ENCODE measurements at places on chromosomes 3 and 15.

DNA sequence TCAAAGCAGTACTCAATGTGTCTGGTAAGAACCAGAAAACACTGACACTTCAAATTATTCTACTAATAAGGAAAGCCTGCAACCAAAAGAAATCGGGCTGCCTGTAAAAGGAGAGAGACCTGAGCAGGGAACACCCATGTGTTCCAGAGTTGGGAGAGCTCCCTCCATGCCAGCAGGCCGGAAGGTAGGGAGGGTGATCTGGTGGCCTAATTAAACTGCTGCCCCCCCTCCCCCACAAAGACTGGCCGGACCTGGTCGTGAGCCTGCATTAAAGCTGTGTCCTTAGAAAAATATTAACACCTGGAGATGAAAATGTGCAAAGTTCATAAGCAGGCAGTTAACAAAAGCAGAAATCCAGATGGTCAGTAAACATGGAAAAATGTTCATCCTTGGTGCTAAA, 170.6 kb upstream of the BHLHE40 start:
- DNase-seq: no peak

DNA sequence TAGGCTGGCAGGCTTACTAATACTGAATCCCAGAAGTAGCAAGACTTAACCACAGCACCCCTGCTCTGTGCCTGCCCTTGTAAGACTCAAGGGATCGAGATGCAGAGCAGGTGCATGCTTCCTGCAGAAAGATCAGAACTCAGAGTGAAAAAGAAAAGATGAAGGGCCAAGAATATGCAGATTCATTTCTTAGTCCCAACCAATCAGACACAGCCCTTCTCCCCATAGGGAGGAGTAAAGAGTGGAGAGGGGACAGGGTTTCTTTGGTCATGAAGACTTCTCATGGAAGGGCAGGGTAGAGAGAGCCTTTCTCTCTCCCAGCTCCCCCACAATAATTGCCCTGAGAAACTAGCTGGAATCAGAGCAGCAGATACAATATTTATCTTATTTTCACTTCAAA, 105.6 kb upstream of the MB21D2 start:
- no peak for DNase-seq

DNA sequence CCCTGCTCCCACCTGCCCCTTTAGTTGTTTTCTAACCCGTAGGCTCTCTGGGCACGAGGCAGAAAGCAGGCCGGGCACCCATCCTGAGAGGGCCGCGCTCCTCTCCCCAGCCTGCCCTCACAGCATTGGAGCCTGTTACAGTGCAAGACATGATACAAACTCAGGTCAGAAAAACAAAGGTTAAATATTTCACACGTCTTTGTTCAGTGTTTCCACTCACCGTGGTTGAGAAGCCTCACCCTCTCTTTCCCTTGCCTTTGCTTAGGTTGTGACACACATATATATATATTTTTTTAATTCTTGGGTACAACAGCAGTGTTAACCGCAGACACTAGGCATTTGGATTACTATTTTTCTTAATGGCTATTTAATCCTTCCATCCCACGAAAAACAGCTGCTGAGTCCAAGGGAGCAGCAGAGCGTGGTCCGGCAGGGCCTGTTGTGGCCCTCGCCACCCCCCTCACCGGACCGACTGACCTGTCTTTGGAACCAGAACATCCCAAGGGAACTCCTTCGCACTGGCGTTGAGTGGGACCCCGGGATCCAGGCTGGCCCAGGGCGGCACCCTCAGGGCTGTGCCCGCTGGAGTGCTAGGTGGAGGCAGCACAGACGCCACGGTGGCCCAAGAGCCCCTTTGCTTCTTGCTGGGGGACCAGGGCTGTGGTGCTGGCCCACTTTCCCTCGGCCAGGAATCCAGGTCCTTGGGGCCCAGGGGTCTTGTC, 48.5 kb downstream of the PGPEP1L start:
- DNase-seq: no peak

DNA sequence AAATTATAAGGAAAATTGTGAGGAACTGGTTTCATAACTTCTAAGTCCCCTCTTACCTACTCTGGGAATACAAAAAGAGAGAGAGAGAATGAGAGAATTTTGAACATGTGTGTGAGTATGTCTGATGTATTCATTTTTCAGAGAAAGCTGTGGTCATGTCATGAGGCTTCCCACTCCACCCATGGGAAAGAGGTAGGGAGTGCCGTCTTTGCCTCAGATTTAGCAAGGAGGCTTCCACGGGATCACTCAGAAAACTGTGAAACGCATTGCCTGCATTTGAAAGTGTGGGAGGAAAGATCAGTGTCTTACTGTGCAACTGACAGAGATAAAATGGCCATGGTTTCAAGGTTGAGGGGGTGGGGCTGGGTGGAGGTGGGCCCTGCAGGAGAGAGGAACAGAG, 331.5 kb upstream of the CTNNB1 start:
- DNase-seq: no peak

DNA sequence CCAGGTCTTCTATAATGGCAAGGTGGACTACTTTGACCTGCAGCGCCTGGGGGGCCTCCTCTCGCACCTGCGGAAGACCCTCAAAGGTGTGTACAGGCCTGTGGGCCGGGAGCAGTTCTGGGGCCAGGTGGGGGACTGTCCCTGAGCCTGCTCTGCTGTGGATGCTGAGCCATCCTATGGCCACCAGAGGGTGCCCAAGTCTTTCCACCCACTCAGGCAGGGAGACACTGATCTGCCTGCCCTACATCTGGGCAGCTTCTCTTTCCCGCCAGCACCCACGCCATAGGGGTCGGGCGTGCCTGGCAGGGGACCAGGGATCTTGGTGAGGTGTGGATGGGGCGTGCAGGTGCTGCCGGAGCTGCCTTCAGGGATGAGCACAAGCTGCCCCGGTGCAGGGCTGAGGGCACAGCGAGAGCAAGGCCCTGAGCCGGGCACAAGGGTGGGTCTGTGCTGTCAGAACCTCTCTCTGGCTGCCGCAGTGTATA, 14.1 kb downstream of the RNF123 start:
- no peak for DNase-seq

- no peak for DNase-seq
These were observed 10.4 kb downstream of the COL6A6 start for GRCh38 chr3:130527426-130527825.

Data from GM06990 (cell line).